ENCODE measurements at places on chromosomes 3 and 15. TPM values are rescaled to one million over a fixed set of nuclear protein-coding genes. Genes with fewer than 3 reads are reported as not detected.

The AADAC gene
- polyA plus RNA-seq, result 0.25 TPM

The MAPKBP1 gene
- 11.1 TPM for polyA plus RNA-seq

The ASB7 gene
- 8.1 TPM for polyA plus RNA-seq

The TMIE gene
- 1.2 TPM for polyA plus RNA-seq

The FMN1 gene
- polyA plus RNA-seq, result 0.90 TPM

The FBLN2 gene
- 35.1 TPM for polyA plus RNA-seq

The ABCC5 gene
- polyA plus RNA-seq, result 28.5 TPM

The LYZL4 gene
- not detected for polyA plus RNA-seq

The ATP13A4 gene
- 0.48 TPM for polyA plus RNA-seq

The FAM81A gene
- polyA plus RNA-seq, result 1.4 TPM

Data from forelimb muscle (tissue), 1 donor.